ENCODE measurements at places on chromosomes 2 and 18.

DNA sequence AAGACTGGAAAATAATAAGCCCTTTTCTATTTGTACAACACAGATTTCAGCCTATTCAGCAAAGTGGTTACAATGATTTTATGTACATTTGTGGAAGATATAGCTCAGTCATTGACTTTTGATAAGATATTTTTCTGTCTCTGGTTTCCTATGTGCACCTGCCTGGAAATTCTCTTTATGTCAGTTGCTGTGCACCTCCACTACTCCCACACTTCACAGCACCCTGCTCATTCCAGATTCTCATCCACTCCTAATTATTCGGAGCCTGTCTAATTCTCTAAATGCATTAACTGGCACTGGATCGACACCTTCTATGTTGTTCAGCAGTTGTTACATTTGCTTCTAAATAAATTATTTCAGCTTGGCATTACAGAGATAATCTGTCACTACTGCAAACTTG is 275.1 kb upstream of the RND3 start:
- no peak for DNase-seq

DNA sequence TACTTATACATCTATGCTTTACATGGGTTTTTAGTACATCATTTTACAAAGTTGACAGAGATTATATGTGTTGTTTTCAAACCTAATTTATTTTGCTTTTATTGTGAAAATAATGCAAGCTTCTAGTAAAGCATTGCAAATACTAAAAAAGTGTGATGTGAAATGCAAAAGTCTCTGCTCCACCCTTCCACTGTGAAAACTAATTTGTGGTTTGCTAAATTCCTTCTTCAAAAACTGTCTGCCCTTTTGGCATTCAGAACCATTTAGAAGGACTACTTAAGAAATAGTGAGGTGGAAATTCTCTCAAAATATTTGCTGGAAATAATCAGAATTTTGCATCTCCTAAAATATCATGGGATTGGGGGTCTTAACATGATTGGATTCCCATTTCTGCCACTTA is 78.4 kb downstream of the CSRNP3 start:
- DNase-seq, result no peak

- no peak for DNase-seq
Observed at GRCh38 chr18:21439431-21439846, 161.1 kb downstream of the ESCO1 start.

DNA sequence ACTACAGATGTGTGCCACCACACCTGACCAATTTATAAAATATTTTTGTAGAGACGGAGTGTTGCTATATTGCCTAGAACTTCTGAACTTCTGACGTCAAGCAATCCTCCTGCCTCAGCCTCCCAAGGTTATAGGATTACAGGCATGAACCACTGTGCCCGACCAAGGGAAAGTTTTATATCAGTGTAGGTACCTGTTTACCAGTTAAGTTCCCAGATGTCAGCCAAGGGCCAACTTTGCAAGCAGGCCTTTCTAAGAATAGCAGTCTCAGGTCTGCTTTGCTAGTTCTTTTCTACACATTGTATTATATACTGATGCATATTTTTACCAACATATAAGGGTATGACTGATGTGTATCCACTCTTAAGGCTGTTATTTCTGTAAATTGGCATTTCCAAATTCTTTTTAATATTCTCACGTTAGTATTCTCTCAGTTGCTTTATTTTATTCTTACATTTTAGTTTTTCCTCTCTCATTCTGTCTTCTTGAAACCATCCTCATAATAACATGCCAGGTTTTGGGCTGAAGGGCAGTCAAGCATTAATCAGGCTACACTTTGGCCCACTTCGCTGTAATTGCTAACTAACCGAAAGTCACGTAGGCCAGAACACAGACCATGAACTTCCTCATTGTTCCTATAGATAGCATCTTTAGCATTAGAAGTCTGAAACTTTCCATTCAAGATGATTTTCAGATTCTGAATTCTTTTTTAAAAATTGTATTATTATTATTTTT is 25.0 kb upstream of the CXXC1 start:
- DNase-seq, result peak; percentile 53

GRCh38 chr2:165720511-165720910 is 73.5 kb downstream of the GALNT3 start:
- no peak for DNase-seq

Measured in naive B cell (primary cell).